ENCODE measurements at places on chromosomes 4 and X.

DNA sequence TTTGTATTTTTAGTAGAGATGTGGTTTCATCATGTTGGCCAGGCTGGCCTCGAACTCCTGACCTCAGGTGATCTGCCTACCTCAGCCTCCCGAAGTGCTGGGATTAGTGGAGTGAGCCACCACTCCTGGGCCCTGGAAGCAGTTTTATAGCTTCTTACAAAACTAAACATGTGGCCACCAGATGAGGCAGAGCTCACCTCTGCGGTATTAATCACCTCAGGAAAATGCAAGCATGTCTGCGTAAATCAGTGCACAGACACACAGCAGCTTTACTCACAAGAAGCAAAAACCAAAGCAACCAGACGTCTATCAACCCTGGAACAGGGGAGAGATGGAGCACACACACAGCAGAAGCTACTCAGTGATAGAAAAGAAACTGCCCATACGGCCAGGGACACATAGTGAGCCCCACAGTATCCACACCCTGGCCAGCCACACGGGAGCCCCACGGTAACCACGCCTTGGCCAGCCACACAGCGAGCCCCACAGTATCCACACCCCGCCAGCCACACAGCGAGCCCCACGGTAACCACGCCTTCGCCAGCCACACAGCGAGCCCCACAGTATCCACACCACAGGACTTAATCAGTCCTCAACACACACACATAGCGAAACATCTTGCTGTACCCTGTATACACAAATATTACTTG is 30.2 kb downstream of the PPP2R3B start:
- DNase-seq: peak; percentile 12

GRCh38 chr4:169132561-169133305 is 122.7 kb upstream of the CBR4 start:
- no peak for DNase-seq

DNA sequence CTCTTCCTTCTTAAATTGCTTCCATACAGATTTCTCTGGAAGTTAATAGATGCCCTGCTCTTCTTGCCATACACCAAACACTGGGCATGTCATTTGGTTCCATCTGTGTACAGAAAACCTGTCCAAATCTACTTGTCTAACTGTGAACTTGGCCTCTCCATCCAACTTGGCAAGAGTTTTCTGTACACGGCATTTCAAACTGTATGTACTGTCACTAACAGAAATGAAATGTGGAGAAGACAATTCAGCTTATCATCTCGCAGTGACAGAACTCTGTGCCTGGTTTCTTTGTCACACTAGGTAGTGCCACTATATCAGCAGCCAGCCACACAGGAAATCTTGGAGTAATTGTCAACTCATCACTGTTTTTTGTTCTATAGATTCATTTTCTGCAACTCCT is 58.2 kb downstream of the CXXC4 start:
- DNase-seq: no peak

- no peak for DNase-seq
Measured at GRCh38 chrX:22699581-22700091, 300.1 kb upstream of the DDX53 start.

DNA sequence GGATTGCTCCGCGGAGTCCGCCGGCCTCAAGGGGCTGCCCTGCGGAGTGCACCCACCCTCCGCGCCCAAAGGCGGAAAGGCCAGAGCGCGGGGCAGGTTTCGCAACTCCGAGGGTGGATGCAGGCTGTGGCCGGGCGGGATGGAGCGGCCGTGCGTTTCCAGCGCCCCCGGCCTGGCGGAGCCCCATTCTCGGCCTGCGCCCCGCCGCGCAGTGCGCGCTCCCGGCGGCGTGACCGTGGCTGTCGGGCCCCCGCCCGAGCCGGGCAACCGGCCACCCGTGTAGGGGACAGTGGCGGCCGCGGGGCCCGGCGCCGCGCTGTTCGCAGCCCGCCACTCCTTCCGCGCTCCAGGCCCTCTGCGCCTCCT is 331 bp downstream of the SETD7 start:
- DNase-seq: peak; percentile 28

GRCh38 chr4:7244751-7245320 is 52.5 kb downstream of the SORCS2 start:
- no peak for DNase-seq

GRCh38 chrX:137424679-137425078 is 141.2 kb upstream of the ZIC3 start:
- DNase-seq: no peak

DNA sequence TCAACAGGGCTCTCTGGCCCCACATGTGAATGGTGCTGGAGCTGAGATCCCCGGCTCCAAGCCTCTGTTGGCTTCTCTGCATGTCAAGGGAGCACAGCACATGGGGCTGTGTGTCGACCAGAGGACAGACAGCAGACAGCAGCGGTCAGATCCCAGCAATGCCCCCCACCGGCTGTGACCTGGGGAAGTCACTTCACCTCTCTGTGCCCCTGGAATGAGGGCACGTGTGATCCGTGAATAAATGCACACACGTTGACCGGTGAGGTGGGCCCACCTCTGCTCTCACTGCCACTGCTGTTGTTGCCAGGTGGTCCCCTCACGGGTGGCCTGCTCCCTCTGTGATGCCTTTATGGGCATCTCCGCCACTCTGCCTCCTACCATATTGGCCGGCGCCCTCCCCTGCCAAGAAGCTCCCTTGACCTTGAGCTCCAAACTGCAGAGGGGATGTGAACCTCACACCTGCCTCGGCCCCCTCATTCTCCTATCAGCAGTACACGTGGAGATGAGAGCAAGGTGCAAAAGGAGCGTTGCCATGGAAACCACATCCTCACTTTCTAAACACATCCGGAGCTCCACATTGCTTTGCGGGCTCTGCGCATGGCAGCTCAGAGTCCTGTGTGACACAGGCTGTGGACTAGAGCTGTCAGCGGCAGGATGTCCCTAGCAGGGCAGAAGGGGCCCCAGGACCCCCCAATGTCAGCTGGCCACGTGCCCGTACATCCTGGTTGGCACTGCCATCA is 75.4 kb downstream of the ABLIM2 start:
- no peak for DNase-seq
